ENCODE measurements at places on chromosomes 5 and 9.

GRCh38 chr5:149552553-149553160 is 1.4 kb upstream of the CSNK1A1 start:
- peak; percentile 63 for DNase-seq

DNA sequence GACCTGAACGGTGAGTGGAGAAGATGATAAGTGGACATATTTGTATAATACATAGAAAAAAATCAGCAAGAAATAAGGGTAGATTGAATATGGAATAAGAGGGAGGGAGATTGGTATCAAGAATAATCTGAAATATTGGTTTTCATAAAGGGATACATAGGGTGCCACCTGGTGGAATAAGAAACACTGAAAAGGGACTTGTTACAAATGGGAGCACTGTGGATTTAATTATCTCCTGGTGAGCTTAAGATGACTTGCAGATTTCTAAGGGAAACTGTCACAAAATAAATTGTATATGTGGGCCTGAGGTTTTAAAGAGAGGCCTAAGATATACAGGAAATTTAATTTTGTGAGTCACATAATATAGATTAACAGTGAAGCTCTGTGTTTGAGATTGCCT is 1403.5 kb upstream of the CDH18 start:
- DNase-seq, result no peak

DNA sequence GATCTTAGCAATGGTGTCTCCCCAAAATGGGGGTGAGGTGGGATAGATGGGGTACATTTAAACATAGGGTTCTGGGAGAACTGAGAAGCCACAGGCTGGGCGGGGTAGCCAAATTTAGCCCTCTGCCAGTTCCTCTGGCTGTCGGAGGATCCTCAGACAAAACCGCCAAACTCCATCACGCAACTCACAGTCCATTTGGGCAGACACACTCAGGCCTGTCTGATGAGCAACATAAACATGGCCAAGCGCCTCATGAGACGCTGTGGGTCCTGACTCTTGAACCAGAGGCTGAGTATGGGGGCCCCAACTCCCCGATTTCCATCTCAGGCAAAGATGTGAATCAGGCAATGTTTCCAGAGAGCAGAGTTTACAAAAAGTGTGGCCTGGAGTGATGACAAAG is 162.3 kb downstream of the FGF18 start:
- no peak for DNase-seq

DNA sequence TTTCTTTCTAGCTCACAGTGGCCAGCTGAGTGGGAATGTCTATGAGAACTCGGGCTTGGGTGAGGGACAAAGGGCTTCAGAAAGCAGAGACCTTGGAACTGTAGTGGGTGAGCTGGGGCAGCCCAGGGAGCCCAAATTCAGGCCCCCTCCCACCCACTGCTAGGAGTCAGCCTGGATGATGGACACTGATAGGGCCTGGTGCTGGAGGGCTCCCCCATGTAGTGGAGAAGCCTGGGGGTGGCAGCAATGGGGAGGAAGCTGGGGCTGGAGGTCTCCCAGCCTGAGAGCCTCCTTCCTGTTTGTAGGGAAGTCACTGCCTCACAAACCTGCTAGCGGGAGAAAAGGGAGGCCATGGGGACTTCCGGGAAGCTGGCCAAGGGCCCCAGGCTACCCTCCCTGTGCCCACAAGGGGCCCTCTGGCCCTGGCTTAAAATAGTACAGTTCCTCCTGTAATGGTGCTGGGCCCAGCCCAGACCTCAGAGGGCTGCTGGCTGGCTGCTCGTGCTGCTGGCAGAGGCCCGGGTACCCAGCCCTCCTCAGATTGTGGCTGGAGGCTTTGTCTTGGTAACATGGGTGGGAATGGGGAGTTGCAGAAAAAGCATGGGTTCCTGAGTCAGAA is 6.3 kb upstream of the NR5A1 start:
- peak; percentile 7 for DNase-seq

DNA sequence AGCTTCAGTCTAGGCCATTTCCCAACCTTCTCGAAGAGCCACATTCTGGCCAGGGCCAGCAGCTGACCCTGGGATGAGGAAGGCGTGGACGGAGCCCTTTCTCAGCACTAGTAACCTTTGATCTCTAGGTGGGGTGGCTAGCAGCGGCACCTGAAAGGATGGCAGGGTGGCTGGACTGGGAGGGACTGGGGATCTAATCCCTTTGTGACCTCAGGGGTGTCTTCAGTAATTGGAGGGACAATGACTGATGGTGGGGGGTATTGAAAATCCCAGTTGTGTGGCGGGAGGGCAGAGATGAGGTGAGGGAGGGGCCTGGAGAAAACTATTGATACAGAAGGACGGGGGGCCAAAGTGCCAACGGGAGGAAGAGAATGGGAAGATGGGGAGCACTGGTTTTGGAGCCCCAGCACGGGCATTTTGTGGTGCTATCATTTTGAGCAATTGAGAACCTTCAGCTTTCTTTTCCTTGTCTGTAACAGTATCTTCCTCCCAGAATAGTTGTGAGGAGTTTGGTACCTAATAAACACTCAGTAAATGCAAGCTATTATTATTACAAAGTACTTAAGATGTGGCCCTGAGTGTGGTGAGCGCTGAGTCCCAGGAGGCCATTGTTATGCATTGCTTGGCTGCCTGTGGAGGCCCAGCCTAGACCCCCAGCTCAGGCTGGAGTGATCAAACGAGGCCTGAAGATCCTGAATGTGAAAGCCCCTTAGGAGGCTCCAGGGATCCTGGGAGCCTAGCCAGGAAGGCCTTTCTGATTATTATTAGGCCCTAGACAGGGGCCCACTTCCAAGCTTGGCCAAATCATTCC is 37.3 kb upstream of the UBE2D2 start:
- no peak for DNase-seq

GRCh38 chr5:136816327-136816726 is 451.0 kb upstream of the TRPC7 start:
- DNase-seq, result no peak

DNA sequence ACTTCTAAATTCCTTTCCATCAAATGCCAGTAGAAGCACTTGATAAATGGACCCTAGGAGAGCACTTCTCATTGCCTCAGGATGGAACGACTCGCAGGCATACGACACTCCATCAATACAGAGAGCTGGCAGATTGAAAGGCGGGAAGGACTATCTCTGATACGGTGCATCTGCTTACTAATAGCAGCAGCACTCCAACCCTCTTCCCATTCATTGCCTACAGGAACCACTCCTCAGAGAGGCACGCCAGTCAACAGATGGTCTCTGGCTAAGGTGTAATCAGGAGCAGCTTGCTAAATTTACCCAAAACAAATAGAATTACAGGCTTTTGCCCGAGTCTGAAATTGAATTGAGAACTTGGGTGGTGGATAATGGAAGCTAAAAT is 168.1 kb downstream of the EFNA5 start:
- no peak for DNase-seq

GRCh38 chr9:94821098-94821887 is 94.8 kb downstream of the AOPEP start:
- DNase-seq, result no peak

DNA sequence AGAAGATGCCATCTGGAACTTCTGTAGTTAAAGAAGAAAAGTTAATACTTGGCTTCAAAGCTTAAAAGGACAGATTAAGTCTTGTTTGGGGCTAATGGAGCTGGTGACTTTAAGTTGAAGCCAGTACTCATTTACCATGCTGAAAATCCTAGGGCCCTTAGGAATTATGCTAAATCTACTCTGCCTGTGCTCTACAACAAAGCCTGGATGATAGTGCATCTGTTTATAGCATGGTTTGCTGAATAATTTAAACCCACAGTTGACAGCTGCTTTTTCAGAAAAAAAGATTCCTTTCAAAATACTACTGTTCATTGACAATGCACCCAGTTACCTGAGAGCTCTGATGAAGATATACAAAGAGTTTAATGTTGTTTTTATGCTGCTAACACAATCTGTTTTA is 393.5 kb downstream of the MAT2B start:
- DNase-seq, result no peak

DNA sequence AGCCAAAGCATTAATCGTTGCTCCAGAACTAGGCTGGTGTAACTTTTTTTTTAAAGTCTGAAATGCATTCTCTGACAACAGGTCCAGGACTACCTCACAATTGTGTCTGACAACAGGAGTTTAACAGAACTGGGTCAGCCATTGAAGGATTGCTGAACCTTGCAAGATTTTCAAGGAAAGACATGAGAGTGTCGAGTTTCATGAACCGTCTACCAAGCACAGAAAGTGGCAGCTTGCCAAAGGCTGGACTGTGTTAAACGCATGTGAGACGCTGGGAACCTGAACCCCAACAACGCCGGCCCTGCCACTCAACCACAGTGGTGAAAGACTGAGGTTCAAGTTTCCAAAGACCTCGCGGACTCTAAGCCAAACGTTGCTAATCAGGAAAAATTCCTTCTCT is 79.1 kb downstream of the LHFPL2 start:
- peak; percentile 57 for DNase-seq

- no peak for DNase-seq
These were observed 118.0 kb downstream of the PRKACG start for GRCh38 chr9:68895741-68896478.

GRCh38 chr9:69029535-69029934 is 6.0 kb upstream of the FXN start:
- DNase-seq, result no peak

DNA sequence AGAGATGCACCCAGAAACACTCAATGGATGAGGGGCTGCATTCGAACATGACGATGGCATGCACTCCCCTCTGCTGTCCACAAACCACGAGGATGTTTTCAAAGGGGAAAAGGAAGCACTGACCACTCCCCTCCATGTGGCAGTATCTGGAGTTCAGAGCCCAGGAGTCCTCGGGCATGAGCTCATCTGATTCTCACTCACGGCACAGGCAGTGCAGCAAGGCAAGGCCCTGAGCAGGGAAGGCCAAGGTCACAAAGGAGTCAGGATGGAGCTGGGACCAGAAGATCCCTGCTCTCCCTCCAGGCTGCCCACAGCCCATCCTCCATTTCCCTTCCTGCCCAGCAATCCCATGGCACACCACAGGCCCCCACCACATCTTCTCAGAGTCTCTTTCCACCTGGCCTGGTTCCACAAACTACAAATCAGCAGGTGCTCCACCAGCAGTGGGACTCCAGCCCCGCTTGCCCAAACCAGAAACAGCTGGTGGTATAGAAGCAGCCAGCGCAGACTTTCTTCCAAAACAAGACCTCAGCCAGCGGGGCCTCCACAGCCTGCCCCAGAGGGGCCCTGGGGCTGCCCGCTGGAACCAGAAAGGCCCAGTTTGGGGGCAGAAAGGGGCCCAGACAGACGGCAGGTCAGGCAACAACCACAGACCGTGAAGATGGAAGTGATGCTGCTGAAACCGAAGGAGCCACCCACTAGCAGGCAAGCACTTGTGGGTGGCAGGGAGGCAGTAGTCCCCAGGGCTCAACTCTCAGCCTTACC is 12.2 kb downstream of the TNIP1 start:
- peak; percentile 45 for DNase-seq

DNA sequence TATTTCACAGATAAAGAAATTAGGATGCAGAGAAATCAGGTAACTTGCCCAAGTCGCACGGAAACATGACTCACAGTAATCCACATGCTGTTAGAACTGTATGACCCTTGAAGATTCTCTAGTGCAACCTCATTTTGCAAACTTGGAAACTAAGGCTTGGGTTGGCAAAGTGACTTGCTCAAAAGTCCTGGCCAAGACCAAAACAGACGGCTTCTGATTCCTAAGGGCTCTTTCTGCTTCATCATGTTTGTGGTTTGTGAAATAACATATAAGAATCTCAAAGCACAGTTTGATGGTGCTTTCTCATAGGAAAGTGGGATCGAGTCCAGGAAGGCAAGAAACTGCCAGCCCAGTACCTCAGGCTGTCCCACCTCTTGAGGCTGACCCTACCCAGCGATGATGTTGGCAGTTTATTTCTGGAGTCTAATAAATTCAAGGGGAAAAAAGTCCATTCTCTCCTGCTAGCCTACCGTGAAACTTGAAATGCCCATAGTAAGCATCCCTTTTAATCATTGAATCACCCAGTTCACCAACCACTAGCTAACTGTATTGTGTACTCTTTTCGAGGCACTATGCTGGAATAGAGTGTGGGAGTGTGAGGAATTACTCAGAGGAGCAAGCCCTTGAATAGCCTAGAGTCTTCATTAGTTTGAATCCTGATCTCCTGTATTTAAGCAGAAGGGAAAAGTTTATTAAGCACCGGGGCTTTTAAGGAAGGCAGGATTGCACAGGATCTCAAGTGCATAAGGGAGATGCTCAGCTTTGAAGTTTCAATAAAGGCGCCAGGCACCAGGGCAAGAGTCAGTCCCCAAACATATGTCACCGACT is 14.1 kb downstream of the CAPSL start:
- DNase-seq, result peak; percentile 90

- DNase-seq, result no peak
These were observed 6.3 kb downstream of the PCDH1 start for GRCh38 chr5:141871870-141872269.

GRCh38 chr5:167208911-167209310 is 1082.5 kb upstream of the WWC1 start:
- DNase-seq, result peak; percentile 44

GRCh38 chr9:134694714-134695113 is 53.1 kb downstream of the COL5A1 start:
- no peak for DNase-seq

- no peak for DNase-seq
These were observed 388.9 kb downstream of the SEMA5A start for GRCh38 chr5:9157020-9157419.

DNA sequence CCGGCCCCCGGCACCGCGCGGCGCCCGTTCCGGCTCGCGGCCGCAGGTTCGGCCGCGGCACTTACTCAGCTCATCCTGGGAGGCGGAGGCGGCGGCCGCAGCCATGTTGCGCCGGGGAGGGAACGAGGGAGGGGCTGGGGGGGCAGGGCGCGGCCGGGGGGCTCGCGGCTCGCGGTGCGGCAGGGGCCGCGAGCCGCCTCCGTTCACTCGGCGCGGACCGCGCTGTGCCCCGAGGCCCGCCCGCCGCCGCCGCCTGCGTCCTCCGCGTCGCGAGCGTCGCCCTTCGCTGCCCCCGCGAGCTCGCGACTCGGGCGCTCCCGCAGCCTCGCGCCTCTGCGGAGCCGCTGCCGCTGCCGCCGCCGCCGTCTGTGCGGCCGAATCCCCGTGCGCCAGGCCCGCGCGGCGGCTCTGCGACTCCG is 735 bp downstream of the ECPAS start:
- DNase-seq, result peak; percentile 51
